ENCODE measurements at places on chromosomes 1 and 21.

- DNase-seq: no peak
Measured at GRCh38 chr1:27824411-27824810, 6.2 kb upstream of the PPP1R8 start.

DNA sequence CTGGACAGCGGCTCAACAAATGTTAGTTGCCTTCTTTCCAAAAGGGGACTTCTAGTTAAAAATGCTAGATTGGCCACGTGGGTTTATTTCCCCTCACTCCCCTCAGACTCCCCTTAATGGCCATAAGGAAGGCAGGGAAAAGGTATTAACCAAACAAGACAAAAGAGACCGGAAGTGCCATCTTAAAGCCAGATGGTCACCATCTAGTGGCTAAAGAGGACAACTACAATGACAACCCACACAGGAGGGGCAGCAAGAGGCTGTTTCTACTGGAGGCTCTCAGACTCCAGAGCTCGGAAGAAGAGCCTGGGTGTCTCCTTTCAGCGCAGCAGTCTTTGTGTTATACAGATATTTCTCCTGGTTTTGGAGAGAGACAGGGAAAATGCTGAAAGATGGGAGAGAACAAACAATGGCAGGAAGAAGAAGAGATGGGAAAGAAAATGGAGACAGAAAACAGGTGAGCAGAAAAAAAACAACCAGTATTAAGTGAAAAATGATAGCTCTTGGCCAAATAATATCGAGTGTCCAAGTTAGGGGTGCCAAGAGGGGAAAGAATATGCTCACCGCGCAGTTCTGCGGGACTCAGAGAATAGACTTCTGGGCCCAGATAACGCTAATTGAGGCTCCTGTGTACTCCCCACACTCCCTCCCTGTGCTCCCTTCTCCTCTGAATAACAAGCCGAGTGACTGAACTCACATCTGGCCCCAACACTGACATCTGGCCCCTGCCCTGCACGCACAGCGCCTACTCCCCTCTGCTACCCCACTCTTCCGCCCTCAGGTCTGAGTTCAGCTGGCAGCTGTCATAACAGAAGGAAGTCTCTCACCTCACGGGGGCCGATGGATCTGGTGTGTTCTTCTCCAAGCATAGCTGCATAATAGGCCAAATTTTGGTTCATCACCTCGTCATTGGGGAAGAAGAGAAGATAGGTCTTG lies 9.6 kb downstream of the P3H1 start:
- peak; percentile 90 for DNase-seq

DNA sequence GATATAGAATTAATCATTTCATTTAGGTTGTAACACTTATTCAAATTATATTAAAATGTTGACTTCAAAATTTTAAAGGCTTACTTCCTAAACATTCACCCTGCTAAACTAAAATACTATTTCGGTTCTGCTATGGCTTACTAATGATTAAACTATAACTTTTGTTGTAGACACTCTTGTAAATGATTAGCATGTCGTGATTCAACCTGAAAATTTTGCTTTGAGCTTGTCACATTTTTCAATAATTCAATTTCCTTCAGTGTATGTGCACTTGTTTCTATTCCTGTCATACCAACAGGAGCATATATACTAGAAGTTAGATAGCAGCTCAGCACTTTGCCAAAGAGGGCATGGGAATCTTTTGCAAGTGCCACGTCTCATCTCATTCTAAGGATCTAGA lies 1018.8 kb downstream of the AMY1C start:
- DNase-seq: no peak

- DNase-seq: no peak
Measured at GRCh38 chr1:8974551-8974950, 28.9 kb downstream of the CA6 start.

- peak; percentile 48 for DNase-seq
Measured at GRCh38 chr1:232617237-232617636, 12.7 kb downstream of the SIPA1L2 start.

GRCh38 chr1:147726168-147726567 lies 34.2 kb downstream of the GJA5 start:
- peak; percentile 65 for DNase-seq

DNA sequence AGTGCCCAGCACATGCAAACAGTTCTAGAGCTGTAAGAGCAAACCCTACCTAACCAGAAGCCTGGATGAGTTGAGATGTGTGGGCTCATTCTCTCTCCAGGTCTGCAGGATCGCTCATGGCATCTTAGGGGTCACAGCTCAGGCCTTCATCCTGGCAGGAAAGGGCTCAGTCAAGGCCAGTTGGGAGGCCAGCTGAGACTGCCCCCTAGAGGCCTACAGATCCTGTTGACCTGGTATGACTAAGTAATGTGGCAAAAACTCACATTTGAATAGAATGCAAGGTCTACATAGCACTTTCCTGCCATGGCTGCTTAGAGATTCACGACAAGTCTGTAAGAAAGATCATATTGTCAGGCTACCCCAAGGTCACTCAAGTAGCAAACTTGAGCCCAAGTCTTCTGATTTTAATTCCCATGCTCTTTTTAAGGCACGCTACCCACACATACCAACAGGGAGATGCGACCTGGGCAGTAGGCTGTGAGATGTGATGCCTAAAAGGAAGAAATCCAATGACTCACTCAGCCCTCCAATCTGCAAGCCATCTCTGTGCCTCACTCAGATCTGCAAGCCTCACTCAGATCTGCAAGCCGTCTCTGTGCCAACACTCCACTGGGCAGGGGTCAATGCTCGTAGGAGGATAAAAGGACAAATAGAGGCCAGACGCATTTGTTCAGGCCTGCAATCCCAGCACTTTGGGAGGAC lies 5.1 kb upstream of the CAPN8 start:
- DNase-seq: peak; percentile 89

DNA sequence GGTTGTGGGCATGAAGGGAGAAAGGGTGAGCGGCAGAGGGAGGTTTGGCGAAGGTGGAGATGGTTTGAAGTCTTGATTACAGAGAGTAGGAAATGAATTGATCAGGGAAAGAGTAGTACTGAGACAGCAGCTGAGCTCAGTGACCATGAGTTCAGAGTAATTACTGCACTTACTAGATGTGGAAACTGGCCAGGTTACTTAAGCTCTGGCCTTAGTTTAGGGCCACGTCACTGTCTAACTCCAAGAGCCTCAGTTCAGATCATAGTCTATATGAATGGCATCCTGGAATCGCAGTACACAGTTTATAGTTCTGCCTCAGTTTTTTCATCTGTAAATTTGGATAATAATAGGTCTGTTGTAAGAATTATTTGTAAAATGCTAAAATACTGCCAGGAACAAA lies 78.1 kb downstream of the KCTD3 start:
- DNase-seq: no peak

DNA sequence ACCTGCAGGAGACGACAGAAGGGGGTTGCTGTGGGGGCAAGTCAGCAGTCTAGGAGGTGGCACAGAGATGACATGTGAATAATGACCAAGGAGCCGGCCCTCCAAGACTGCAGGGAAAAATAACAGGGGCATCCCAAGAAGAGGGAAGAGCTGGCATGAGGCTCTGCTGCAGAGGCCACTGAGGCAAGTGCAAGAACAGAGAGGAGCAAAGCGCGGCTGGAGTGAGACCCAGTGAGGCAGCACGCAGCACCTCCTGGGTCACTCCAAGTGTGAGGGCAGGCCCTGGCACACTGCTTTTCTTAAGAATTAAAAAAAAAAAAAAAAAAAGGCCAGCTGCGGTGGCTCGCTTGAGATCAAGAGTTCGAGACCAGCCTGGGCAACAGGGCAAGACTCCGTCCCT lies 80.1 kb downstream of the SLC66A1 start:
- no peak for DNase-seq

GRCh38 chr1:28139025-28139712 lies 37.3 kb downstream of the PTAFR start:
- no peak for DNase-seq

- DNase-seq: no peak
Measured at GRCh38 chr1:218377143-218377660, 32.1 kb downstream of the TGFB2 start.

DNA sequence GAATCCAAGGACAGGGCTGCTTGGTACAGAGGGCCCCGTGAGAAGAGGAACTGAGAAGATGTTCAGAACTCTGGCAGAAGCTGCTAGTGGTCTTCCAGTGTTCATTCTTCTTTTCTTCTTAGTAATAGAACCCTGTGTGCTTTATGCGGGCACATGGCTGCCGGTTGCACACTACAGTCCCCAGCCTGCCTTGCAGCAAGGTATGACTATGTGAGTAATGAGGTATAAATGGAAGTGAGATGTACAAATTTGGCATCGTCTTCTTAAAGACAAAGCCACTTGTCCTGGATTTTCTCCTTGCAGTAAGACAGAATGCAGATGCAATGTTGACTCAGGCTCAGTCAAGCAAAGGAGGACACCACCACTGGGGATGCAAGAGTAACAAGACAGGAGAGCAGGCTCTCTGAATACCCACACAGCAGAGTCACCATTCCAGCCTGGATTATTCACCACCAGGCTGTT lies 15.0 kb upstream of the ATP1B1 start:
- no peak for DNase-seq

DNA sequence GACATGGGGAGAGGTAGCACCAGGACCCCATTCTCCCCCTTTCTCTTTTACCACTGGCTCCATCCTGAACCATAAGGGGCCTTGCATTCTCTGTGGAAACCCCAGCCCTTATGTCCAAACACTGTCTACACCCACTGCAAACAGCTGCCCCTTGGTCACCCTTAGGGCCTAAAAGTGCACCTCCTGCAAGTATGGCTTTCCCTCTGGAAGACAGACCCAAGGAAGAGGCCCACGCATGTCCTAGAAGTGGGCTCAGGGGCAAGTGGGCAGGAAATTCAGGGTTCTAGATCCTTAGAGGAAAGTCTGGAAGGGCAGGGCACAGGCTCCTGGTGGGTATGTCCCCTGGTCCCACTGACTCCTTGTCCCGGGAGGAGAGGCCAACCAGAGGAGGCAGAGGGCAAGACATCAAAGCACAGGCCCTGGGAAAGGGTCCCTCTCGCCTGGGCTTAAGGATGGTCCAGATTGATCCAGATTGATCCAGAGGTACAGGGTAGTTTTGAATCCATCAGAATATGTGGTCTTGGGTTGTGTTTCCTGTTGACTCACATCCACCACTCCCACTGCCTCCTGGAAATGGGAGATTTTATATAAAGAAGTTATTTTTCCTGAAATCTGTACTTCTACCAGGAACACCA lies 150.9 kb downstream of the GRIK3 start:
- no peak for DNase-seq

DNA sequence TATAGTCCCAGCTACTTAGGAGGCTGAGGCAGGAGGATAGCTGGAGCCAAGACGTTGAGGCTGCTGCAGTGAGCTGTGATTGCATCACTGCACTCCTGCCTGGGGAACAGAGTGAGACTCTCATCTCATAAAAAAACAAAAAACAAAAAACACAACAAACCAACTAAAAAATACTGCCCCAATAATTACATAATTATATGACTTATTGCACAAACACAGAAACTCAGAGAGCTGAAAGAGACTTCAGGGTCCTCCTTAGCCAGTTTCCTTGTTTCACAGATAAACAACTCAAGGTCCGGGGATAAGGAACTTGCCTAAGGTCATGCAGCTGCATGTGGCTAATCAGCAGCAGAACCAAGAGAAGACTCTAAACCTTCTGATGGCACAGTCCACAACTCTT lies 11.9 kb downstream of the EXTL2 start:
- DNase-seq: no peak

DNA sequence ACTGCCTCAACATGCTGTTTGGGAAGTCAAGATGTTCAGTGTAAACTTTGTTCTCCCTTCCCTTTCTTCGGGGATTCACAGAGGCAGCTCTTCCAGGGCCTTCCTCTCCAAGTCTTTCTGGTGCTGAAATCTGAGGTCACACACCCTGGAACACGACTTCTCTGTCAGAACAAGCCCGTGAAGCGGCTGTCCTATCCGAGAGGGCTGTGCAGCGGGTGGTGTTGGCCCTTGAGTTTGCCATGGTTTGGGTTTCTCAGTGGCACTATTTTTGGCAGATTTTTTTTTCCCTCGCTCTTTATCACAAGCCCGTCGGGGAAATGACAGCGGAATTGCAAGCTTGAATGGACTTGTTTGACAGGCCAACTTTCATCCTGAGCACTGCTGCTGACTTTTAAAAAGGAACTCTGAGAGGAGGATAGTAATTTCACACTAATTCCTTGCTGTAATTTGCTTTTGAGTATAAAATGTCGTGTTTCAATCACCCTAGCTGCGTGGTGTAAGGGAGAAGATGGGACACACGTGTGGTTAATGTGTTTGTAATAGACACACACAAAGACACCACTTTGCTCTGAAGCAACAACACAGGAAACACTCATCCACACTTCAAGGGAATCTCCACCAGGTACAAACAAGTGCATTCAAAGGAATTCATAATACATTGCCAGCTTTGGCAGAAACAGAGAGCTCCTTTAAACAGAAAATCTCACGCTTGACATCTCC lies 60.1 kb upstream of the TARBP1 start:
- DNase-seq: no peak

DNA sequence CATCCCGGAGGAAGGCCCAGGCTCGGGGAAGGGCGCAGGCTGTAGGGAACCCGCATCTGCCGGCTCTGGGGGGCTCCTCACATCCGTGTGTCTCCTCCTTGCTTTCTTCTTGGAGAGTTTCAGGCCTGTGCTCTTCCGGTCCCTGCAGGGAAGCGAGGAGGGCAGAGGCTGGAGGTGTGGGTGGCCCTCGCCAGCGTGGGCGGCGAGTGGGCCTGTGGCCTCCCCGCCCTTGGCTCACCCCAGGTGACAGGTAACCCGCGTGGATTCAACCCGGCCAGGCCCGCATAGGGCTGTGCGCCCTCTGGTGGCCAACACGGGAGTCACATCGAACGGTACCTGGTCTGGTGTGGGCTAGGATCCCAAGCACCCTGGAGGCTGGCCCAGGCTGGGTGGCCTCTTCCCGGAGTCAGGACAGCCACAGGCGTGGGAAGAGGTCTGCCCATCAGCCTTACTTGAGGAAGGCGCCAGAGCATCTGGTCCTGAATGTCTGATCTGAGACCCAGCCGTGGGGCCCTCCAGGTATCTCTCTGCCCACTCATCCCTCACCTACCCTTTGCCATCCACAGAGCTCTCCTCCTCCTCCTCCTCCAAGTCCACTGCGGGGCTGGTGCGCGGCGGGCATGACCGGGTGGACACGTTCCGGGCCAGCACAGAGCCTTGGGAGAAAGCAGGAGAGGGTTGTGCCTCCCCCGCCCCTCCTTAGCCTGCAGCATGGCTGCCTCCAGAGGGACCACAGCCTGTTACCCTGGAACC lies 9.6 kb upstream of the TNFRSF25 start:
- DNase-seq: peak; percentile 46

- no peak for DNase-seq
Measured at GRCh38 chr1:87450136-87450535, 121.5 kb downstream of the LMO4 start.

Data from mesendoderm (in vitro differentiated cells).